ENCODE measurements at places on chromosomes 11 and 22. TPM values are rescaled to one million over a fixed set of nuclear protein-coding genes. Genes with fewer than 3 reads are reported as not detected.
A peak's percentile ranks its signal among the peaks of the same experiment; 100 is the strongest.

GRCh38 chr11:114132944-114133394 is 73.5 kb downstream of the ZBTB16 start:
- peak; percentile 76 for DNase-seq

DNA sequence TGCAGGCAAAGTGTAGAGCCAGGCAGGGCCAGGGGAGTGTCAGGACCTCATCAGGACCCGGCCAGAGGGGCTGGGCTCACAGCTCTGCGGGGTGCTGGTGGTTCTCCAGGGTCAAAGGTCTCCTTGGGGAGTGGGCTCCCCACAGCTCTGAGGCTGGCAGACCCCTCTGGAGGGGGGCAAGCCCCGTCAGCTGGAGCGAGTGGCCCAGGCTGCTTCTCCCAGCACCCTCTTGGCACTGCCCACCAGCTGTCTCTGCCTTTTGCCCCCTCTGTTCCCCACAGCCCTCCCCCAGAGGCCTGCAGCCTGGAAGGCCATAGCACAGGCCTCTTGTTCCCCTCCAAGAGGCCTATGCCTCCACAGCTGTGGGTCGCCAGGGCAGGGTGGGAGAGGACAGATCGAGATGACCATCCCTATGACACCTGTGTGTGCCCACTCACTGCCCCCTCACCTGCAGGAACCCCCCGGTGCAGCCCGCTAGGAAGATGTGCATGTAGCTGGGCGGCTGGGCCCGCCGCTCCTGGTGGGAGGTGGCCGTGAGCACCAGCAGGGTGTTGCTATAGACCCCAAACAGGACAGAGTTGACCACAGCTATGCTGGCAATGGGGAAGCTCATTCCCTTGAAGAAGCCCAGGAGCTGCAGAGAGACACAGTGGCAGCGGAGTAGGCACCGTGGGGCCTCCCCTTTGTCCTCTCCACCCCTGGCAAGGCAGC is 3.4 kb downstream of the SLC25A45 start:
- no peak for DNase-seq

The WBP2NL gene
- total RNA-seq = not detected

DNA sequence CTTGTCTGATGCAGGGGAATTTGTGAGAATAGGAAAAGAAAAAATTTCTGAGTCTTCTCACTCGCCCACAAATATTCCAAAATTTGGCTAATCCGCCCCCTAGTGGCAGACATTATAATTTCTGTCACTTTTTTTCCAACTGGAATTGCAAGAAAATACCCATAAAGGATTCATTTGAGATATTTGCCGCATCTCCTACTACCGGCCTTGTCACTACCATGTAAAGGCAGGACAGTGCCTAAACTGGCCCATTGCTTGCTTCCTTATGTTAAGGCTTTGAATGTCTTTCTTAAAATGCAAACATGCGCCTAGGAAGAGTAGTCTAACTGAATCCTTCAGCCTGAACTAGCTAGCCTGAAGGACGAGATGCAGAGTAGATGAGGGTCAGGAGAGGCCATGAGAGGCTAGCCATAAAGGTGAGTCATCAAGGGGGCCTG is 9.3 kb upstream of the CEP295 start:
- DNase-seq = no peak

GRCh38 chr11:133906746-133907145 is 50.0 kb downstream of the IGSF9B start:
- DNase-seq = no peak

GRCh38 chr11:74162681-74163467 is 7.9 kb downstream of the C2CD3 start:
- no peak for DNase-seq

DNA sequence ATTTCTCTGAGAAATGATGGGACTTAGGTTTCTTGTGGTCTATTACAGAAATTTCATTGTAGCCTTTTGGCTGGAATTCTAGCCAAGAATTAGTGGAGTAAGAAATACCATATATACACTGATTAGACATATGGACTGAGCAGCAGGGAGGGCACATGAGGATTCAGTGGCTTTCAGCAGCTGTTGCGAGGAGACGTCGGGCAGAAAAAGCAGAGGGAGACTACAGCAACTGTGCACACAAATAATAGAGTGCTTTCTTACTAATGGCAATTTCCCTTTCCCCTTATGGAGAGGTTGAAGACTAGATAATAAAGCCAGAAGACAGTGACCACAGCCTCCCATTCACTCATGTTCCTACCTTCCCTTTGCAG is 35.4 kb upstream of the CCDC34 start:
- no peak for DNase-seq

The VWCE gene
- 19.2 TPM for total RNA-seq

DNA sequence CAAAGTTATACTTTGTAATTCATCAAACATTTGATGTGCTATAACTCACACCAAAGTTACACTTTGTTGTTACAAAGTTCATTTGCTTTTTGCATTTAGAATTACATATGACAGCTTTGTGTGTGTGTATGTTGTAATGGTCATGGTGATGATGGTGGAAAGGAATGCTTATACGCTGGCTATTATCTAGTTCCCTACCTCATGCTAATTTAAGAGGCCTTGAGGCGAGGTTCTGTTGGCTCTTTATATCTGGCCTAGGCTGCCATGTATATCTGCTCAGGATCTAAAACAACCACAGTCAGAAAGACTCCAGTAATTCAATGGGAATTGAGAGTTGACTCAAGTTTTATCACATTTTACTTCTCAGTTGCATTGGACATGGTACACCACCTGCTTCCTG is 123.4 kb downstream of the SLC17A6 start:
- no peak for DNase-seq

DNA sequence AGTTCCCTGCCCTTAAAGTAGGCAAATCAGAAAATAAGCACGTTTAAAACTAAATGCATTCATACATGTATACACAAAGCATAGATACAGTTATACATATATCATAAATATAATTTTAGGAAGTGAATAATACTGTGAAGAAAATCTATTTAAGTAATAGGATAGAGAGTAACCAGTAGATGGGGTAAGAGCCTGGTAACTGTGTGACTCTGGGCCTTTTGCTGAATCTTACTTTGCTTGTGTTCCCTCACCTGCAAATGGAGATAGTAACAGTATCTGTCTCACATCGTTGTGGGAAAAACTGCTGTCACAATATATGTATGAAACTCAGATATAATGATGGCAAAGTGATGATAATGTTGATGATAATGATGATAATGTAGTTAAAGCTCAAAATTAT is 29.9 kb downstream of the MS4A2 start:
- DNase-seq = no peak

DNA sequence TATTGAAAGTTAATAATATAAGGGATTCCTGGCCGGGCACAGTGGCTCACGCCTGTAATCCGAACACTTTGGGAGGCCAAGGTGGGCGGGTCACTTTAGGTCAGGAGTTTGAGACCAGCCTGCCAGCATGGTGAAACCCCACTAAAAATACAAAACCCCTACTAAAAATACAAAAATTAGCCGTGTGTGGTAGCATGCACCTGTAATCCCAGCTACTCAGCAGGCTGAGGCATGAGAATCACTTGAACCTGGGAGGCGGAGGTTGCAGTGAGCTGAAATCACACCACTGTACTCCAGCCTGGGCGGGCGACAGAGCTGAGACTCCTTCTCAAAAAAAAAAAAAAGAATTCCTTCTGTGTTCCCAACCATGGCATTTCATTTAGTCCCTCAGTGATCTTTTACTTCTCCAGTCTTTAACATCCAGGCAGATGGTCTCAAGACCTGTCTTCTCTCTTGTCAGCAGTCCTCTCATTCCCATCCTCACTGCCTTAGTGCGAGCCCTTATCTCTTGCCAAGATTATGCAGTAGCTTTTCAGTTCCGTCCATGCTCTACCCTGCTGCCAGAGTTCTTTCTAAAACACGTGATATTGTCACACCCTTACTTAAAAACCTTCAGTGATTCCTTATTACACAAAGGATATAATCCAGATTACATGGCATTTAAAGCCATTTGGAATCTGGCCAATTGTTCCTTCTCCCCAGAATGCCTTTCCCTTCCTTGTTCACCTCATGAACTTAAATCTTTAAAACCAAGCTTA is 17.9 kb downstream of the RTN3 start:
- no peak for DNase-seq

GRCh38 chr22:46770726-46771125 is 8.3 kb downstream of the TBC1D22A start:
- no peak for DNase-seq

GRCh38 chr11:21988477-21988876 is 204.4 kb upstream of the ANO5 start:
- no peak for DNase-seq
